ENCODE measurements at places on chromosomes 4 and X.

GRCh38 chrX:42466332-42467046, 311.5 kb downstream of the PPP1R2C start:
- no peak for DNase-seq

DNA sequence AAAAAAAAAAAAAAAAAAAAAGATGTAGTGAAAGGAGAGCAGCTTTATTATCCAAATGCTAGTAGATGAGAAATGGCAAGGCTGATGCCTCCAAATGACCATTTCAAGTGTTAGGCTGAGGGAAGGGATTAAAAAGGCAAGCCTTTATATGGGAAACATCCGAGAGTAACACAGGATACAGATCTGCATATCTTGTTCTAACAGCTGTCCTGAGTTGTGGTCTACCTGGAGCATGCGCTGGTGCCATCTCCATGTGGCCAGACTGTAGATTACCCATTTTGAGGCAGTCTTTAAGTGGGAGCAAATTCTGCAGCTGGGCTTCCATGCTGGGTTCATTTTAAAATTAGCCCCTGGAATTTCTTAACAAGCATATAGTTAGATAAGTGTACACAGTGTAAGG, 26.0 kb upstream of the ELF2 start:
- no peak for DNase-seq

DNA sequence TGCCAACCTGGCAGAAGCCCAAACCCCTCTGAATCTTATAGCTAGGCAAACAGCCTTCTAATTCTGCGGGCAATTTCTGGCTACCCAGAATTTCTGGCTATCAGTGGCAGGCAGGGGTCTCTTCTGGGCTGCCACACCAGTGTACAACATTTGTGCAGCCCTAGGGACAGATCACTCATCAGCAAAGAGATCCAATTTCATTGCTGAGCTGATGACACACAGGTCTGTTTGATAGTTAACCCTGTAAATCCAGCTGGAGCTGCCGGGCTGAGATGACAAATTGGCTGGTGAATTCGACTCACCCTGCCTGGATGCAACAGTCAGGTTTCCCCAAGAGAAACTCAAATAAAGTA, 2.4 kb downstream of the MID1 start:
- no peak for DNase-seq

DNA sequence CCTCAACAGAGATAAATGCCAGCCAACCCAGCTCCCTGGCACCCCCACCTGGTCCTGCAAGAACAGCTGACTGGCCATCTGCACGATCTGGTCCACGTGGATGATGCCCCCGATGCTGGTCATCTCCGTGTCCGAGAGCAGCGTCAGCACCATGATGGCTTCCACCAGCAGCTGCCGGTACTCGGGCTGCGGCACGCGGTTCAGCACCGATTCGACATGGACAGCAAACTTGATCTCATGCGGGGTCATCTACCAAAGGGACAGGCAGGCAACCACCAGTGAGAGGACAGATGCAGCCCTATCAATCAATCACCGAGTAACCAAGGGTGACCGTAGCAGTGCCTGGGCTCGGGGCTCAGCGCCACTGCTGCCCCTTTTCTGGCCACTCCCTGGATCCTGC, 89.8 kb downstream of the PHKA2 start:
- DNase-seq, result no peak

DNA sequence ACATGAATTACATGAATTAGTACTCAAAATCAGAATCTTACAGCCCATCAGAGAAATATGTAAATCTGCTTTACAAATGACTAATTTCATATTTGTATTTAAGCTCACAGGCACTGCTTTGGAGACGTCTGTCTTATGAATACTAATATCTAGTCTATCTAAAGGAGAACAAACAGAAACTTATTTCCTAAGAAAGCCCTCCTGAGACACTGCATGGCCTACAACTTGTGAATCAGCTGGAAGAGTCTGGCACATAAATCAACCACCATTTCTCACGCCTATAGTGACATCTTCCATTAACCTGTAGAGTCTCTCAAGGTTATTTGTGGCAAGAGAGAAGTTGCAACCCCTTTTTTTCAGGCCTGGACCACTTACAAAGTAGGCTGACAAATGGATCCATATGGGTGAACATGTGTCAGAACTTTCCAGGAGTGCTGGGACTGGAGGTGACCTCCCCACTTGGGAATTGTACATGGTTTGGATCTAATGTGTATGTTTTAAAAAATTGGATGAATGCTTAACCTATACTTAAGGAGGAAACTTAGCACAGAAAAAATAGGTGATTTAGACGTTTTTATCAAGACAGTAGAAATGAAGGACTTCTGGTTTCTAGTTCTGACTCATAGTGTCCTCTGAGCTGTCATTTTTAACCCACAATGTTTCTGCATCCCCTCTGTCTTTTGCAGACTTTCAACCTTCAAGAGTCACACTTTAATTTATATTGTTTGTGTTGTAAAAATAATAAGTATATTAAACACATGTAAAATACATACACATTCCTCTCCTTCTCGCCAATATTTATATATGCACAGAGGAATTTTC, 83.2 kb upstream of the ARHGAP24 start:
- DNase-seq, result no peak

DNA sequence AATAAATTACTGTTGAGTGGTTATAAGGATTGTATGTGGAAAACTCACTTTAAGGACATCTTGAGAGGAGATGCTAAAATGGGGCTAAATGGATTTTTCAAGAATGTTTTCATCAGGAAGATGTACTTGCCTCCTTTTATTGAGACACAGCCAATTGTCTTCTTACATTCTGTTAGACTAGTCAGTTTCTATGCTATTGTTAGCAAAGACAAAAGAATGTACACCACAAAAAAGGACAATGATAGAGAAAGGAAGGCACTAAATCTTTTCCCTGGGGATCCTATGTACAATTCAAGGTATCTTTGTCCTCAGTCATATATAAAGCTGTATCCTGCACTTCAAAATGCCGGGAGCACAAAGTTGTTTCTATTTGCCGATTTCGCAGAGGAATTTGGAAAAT, 42.6 kb downstream of the TMA16 start:
- no peak for DNase-seq

DNA sequence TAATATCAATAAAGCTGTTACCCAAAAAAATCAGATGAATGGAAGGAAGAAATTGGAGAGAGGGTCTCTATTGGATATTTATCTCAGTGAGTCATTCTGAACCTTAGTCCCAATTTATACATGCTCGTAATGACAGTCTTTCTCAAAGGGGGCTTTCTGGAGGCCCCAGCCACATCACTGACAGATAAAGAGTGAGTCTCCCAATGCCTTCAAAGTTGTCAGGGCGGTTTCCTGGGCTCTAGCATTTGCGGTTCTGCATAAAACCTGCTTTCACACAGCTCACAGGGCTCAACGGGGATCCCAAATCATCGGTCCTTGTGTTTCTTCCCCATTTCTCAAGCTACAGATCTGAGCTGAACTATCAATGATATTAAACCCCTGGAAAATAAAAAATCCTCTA, 17.3 kb downstream of the TCEANC start:
- DNase-seq, result no peak

GRCh38 chr4:150150629-150151062, 72.4 kb downstream of the DCLK2 start:
- DNase-seq, result no peak

GRCh38 chr4:38319456-38320342, 344.3 kb upstream of the KLF3 start:
- DNase-seq, result peak; percentile 79

- no peak for DNase-seq
Measured at GRCh38 chr4:15890246-15890829, 48.2 kb downstream of the FGFBP1 start.

GRCh38 chrX:3257471-3257870, 89.0 kb downstream of the MXRA5 start:
- DNase-seq, result no peak

- DNase-seq, result no peak
Measured at GRCh38 chr4:168621806-168622589, 125.1 kb downstream of the PALLD start.

GRCh38 chr4:80897537-80898303, 132.8 kb upstream of the BMP3 start:
- DNase-seq, result no peak

DNA sequence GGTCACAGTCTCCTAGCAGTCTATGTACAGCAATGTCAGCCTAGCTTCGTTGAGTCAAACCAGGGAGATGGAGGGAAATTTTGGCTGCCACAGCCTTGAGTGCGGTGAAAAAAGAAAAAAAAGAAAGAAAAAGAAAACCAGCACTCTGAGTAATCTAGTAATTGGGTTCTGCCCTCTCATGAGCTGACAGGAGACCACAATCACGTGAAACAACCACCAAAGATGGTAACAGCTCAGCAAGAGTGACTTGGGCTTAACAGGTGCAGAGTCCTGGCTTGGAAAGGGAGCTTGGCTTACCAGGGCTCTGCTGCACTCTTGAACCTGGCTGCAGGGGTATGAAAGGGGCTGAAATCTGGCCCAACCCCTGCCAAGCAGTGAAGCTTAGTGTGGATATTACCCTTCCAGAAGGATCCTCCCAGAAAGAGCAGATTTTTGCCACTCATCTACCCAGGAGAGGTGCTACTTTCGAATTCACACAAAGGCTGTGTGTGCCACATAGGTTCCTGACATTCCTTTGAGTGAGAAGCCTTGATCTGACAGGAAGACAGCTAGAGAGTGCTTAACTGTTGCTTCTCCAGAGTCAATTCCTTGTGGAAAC, 350.3 kb downstream of the PTTG2 start:
- peak; percentile 60 for DNase-seq

- DNase-seq, result no peak
Measured at GRCh38 chr4:57504139-57504538, 394.0 kb upstream of the IGFBP7 start.

DNA sequence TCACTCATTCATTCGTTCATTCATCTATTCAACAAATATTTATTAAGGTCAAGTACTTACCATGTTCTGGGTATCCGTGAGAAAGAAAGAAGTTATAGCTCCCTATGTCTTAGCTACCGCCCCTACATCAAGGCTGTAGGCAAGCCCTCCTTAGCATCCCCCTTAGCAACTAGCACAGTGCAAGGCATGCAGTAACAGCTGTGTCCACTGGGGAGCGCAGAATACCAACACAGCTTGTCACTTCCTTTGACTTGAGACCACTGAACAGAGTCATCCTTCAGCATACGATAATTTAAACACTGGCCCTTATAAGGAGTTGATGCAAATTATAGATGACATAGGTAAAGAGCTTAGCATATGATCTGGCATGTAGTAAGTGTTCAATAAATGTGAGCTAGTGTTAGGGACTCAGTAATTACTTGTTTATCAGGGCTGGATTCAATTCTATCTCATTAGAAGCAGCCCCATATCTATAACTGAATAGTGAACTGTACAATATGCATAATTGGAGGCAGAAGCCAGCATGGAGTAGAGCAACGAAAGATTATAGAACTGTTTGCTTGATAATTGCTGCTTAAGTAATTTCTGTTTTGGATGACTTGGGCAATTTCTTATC, 8.7 kb downstream of the KIAA1210 start:
- DNase-seq, result peak; percentile 6

- DNase-seq, result no peak
Measured at GRCh38 chr4:147828331-147828905, 96.5 kb downstream of the ARHGAP10 start.

- no peak for DNase-seq
Measured at GRCh38 chrX:131588995-131589394, 45.1 kb downstream of the OR13H1 start.

DNA sequence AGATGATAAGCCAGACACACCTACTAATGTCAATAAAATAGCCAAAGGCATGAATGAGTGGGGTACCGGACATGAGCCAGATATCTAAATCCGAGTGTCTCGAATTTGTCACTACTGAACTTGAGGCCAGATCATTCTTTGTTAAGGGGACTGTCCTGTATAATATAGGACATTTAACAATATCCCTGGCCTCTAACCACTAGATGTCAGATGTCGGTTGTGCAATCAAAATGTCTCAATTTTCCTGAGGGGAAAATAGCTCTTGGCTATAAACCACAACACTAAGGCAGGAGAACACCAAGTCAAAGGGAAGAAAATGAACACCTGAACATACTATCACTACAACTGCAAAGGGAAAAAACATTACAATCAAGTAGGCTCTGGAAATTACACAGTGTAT, 154.5 kb downstream of the GPM6A start:
- DNase-seq, result no peak

DNA sequence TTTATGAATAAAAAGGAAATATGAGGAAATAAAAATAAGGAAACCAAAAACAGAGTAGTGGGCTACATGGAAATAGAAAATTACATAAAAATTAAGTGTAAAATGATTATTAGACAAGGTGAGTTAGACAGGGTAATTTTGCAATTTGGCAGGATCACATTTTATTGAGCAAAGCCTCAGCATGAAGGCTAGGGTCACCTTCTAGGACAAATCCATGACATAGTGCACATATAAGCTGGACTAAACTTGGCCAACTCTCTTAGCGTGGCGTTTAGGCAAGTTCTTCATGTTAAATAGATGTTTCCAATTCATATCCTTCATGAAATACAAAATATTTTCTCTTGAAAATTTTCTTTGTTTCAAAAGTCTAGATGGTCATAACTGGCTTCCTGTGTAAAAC, 25.7 kb upstream of the UGT2B7 start:
- DNase-seq, result no peak

GRCh38 chr4:87122252-87122651, 98.2 kb downstream of the KLHL8 start:
- no peak for DNase-seq

- DNase-seq, result no peak
Measured at GRCh38 chr4:181194096-181194495, 1049.1 kb upstream of the TENM3 start.

DNA sequence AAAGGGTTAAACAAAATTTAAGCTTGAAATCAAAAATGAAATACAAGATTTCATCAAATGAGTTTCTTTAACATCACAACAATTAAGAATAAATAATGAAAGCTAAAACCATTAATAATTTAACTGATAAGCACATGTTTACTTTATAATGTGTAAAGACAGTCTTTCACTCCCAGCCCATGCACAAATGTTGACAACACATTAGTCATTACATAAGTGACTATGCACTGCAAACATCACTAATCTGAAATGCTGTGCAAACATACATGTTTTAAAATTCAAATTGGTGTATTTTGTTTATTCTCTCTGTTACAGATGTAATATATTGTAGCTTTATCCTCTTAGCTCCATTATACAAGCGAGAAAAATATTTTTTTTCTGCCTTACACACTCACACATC, 220.6 kb upstream of the CPXCR1 start:
- no peak for DNase-seq

- no peak for DNase-seq
Measured at GRCh38 chr4:108991551-108992328, 228.9 kb upstream of the ETNPPL start.

GRCh38 chr4:83276299-83277040, 8.1 kb downstream of the COQ2 start:
- no peak for DNase-seq

GRCh38 chr4:153652051-153652784, 31.9 kb upstream of the TLR2 start:
- DNase-seq, result no peak
